ENCODE measurements at places on chromosomes 16 and 17.

DNA sequence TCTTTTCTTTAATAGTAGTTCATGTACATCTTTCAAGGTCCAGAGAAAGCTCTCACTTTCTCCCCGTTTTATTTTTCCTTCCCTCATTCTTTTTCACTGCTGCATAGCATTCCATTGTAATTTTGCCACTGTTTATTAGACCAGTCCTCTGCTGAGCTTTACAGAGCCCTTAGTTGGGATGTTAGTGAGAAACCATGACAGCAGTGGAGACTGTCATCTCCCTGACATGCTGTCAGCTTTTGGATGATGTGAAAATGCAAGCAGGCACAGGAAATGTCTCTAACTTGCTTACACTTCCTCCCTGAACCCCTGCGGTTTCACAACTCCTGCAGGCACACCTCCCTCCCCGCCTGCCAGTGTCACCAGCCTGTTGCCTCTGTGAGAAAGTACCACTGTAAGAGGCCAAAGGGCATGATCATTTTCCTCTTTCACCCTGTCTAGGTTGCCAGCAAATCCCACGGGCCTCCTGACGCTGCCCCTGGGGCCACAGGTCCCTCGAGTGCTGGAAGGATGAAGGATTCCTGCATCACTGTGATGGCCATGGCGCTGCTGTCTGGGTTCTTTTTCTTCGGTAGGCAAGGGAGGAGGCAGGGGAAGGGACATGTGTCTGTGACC lies at the start of gene ITGAL:
Gene ITGAL, plus strand, starts transcription at position 415 of the 615 bp plus-strand sequence. Its CDS starts 96 bp downstream, at position 511.
- DNase-seq, result peak; percentile 10

- no peak for DNase-seq
Measured at GRCh38 chr16:47905771-47906170, 250.0 kb downstream of the ABCC12 start.

DNA sequence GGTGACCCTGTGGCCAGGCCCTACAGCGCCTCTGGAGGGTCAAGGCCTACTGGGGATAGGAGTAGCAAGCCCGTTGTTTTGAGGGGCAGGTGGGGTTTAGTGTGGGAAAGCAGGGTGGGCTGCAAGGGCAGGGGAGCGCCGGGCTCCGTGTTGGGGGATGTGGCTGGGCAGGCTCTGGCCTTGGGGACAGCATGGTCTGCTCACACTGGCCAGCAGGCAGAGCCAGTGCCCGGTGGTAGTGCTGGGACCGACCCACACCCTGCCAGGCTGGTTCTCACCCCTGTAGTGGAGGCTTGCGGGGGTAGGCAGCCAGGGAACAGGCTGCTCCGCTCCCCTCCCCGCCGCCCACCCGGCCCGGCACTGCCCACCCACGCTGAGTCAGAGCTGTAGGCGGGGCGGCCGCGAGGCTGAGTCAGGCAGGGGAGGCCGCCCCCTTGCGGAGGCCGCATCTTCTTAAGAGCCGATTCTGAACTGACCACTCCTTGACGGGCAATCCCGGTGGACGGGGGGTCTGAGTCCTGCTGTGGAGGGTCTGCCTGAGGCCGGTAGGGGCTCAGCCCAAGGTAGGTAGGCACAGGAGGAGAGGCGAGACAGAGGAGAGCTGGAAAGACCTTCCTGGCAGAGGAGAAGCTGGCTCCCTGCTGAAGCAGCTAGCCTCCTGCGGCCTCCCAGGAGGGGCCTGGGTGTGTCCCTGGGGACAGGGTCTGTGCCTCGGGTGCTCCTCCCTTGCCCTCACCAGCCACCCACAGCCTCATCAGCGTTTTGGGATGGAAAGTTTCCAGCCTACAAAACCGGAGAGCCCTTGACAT lies 62.4 kb downstream of the BAIAP2 start:
- DNase-seq, result peak; percentile 24

DNA sequence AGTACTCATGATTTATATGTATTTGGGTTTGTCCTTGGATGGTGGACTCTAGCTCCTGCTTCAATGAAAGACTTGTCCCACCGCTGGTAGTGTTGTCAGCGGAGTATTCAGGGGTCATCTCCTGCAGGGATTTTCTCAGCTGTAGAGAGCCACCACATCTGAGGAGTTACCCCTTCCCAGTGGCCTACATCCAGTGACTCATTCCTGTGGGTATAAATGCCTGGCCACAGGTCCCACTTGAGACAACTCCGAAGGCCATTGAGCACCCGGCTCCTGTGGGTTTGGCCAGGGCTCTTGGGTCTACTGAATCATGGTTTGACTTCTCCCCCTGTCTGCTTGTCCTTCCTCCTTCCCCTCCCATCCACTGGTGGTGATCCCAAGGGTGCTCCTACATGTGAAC lies 34.6 kb upstream of the WSB1 start:
- DNase-seq, result no peak

GRCh38 chr16:22810226-22810625 lies 3.7 kb upstream of the HS3ST2 start:
- no peak for DNase-seq

DNA sequence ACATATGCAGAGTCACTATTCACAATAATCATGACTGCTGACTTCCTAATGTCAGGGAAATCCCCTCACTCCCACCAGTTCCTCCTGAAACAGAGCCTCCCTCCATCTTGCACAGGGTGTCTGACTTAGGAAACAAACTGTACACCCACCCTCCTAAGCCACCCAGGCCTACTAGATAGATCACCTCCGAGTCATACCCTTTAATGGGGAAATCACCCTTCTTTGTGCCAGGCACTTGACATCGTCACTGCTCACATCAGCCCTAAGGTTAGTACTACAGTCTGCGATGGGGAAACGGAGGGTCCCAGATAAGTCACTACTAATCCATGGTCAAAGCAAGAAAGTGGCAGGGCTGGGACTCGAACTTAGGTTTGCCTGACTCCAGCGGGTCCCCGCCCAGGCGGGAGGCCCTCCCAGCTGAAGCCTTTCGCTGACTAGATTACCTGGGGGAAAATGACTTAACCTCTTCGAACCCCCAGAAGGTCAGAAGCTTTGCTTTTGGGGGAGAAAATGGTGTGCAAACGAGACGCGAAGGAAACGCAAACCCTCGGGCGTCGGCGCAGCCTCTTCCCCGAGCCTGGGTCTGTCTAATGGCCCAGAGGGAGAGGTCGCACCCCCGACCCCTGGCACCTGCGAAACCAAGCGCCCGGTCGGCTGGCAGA lies 3.4 kb upstream of the MLLT6 start:
- DNase-seq, result no peak

DNA sequence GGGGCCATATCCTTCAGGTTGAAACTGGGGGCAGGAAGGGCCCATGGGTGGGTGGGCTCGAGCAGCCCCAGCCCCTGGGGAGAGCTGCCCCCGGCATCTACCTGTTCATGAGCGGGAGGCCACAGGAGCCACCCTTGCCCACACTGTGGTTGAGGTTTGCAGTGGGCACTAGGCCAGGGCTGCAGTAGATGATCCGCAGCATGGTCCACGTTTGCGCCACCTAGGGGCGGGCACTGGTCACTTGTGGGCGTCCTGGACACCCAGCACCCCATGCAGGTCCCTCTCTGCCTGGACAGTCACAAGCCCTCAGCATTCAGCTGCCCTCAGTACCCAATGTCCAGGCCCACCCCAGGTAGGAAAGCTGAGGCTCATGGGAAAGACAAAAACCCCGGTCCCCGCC lies 1.8 kb upstream of the JMJD8 start:
- DNase-seq, result peak; percentile 39

GRCh38 chr16:50261707-50262235 lies 4.6 kb upstream of the ADCY7 start:
- DNase-seq, result no peak

DNA sequence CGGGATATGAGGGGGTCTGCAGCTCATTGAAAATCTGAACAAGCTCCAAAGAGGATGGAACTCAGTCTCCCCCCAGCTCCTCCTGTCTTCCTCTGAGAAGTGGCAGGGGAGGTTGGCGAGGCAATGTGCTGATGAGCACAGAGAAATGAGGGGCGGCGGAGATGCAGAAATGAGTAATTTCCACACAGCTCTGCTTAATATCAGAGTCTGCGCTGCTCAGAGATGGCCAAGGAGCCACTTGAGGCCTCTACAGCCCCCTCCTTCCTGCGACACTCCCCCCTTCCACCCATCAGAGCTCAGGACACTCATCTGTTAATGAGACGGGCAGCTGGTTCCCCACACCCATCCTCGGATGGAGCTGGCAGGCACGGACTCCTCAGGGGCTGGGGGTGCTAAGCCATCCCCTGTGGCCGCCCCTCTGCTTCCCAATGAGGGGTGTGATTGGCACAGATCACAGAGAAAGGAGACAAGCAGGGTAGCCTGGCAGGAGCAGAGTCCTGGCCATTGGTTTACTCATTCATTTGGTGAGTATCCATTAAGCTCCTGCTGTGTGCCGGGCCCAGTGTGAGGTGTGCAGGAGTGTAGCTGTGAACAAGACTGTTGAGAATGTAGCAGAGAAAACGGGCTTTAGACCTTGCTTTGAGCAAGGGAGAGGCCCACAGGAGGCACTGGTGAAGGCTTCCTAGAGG lies 12.7 kb upstream of the CRHR1 start:
- DNase-seq, result no peak

DNA sequence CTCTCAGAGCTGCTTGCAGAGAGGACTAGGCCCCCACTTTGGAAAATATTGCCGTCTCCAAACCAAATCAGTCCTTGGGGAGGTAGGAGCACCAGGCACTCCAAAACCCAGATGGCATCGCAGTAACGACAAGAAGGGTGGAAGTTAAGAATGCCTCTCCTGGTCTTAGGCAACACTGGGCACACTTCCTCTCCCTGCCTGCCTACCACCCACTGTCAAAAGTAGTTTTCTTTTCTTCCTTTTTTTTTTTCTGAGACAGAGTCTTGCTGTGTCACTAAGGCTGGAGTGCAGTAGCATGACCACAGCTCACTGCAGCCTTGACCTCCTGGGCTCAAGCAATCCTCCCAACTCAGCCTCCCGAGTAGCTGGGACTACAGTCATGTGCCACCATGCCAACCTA lies 47.2 kb downstream of the SRL start:
- no peak for DNase-seq

DNA sequence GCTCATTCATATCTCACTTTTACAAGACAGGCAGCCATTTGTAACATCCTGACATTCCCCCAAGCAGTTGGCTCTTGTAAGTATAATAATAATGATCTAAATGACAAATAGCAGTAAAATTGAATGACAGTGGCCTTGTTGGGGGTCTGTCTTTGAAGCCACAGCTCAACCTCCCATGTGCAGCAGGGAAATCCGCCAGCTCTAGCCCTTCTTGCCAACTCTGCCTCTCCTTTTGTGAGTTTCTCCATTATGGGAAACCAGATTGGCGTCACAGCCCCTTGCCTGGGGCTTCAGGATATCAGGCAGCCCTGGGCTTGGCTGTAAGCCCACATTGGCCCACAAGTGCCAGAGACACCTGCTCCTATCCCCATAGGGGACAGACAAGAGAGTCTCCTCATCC lies 70.4 kb upstream of the CACNG5 start:
- DNase-seq, result no peak

DNA sequence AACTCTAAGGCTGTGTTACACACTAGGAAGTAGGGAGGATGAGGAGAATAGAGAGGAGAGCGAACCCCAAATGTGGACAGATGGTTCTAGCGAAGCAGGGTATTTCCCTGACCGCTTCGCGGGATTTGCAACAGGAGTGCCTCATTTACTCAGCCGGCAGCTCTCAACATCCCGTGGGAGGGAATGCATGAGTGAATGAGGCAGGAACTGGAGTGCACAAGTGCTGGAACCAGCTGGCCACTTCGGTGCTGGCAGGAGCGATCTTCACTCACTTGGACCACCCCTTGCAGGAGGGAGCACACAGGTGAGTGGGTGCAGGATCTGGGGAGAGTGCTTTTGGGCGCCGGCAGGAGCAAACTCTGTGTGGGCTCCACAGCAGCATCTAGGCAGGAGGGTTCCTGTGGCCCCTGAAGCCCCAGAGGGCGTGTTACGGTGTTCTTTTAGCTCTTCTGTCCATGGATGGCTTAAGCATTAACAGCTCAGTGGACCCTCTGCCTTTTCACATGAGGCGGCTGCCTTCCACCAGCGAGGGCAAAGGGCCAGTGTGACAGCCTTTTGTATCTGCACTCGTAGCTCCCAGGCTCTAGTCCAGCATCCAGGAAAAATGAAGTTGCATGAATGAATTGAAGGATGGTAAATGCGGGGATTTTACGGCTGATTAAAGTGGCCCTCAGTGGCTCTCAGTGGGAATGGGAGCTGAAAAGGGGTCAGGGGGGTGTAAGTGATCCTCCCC lies 17.4 kb upstream of the ZNHIT3 start:
- DNase-seq, result no peak

DNA sequence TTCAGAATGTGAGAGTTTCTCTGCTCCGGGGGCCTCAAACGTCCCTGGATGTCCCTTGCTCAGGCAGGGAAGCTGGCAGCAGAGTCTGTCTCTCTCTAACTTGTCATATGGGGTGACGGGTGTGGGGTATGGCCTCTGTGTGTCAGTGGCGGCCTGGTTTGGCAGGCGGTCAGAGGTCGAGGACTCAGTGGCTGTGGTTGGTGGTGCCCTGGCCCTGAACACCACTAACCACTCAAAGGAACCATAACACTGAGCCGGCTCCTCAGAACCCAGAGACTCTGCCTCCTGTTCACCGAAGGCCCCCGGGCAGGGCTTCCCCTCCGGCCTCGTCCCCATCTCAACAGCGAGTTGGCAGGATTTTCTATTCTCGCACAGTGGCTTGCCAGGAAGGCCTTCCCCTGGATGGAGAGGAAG lies 677 bp downstream of the P2RX1 start:
- DNase-seq, result no peak

DNA sequence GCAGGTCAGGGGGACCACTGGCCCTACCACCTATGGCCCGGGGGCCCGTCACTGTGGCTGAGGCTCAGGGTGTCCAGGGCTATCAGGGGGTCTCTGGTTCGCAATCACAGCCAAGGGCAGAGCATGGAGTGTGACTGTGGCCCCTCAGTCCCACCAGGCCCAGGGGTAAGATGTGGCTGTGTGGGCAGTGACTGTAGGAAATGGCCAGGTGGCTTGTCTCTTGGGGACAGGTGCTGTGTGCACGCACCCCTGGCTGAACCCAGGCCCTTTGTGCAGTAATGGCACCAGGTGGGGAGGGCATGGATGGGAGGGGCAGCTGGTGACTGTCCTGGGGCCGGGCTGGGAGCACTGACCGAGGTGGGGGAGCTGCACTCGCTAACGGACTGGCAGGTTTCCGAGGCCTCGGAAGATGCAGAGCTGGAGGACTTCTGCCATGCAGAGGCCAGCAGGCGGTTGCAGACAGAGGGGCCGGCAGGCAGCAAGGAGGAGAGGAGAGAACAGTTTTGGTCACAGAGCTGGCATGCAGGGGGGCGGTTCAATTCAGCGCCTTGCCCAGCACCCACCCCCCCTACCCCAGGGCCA lies 18.8 kb downstream of the IL34 start:
- DNase-seq, result no peak
